ENCODE measurements at places on chromosomes 4 and X. TPM values are rescaled to one million over a fixed set of nuclear protein-coding genes. Genes with fewer than 3 reads are reported as not detected.

DNA sequence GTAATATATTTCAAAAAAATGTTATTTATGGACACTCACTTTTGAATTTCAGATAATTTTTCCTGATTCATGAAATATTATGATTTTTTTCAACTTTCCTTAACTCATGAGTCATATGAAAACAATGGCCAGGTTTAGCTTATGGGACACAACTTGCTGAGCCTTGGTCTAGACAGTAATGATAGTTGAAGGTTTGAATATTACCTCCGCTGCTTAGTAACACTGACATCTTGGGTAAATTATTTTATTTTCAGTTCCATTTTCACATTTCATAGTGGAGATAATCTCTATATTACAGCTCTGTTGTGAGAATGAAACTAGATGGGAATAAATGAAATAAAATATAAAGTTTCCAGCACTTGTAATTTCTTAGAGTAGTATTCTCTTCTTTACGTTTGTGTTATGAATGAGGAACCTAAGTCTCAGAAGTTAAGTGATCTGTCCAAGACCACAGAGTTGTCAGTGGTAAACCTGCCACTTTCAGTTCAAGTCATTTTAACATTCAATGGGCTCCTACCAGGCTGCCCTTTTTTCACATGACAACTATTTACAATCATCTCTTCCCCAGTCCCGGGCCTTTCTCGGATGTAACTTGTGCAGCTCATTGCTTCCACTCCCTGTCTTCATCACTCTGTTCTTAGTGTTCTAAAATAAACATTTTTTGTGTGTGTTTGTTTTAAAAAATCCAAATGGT lies 46.8 kb upstream of the GC start:
- DNase-seq = no peak

The DOK7 gene
- total RNA-seq = 0.51 TPM

The MAGED4B gene
- 7.2 TPM for total RNA-seq

DNA sequence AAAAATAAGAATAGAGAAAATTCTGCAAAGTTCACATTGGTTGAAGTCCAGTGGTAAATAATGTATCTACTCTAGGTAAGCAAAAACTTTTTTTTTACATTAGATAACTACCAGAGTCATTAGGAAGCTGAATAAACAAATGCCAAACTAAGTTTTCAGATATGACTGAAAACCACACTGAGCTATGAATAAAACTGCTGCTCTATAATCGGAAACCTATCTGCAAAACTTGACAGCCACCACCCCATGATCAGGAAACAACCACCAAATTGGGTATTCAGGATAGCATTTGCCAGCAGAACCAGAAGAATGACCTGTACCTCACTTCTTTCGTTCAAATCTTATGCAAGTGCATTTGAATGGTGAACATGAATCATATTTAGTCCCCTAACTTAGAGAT lies 173.0 kb upstream of the TET2 start:
- DNase-seq = no peak

GRCh38 chr4:71266090-71266794 lies 72.6 kb upstream of the SLC4A4 start:
- no peak for DNase-seq

DNA sequence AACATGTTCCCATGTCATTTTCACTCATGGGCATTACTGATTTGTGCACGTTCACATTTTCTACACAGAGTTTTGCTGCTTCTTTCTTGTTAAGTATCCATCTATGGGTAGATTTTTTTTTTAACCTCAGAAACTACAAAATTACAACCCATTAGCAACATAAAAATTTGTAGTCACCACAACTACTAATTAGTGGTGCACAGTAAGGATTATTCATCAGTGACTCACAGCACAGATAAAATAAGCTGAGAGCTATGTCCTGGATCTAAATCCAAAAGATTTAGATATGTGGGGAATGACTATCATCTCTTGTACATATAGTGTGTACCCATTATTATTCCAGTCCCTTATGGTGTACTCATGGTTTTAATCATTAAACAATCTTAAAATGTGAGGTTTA lies 19.7 kb upstream of the AMELX start:
- no peak for DNase-seq

DNA sequence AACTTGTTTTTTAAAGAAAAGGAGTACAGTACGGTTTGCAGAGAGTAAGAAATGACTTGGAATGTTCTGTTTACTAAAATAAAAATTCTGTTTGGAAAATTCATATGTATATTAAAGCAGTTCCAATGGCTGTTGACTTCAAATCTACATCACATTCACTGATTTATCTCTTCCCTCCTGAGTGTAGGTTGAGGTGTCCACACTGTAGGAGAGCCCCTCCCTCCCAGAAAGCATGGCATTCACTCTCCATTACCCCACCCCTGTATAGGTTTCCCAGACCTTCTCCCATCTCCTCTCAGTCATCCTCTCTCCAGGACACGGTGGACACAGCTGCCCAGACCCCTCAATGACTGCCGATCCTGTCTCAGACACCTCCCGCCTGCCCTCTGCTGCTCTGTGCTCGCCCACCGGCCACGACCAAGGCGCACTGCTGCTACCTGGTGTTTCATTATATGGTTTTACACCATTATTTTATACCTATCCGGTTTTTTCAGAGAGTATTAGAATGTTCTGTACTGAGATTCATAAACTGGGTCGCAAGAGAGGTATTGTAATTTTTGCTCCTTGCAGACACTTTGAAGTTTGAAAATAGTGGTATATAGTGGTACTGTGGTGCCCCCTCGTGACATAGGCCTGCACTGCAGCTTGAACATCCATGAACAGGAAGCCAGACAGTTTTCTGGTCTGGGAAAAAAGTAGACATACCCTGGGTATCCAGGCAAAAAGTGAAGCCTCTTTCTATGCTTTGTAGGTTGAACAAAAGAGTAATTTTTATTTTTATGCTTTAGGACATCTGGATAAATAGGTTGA lies 38.8 kb upstream of the BEX4 start:
- DNase-seq = no peak

- no peak for DNase-seq
Measured at GRCh38 chrX:23822397-23822796, 39.4 kb downstream of the SAT1 start.

- DNase-seq = no peak
Measured at GRCh38 chr4:8202108-8203051, 3.3 kb downstream of the SH3TC1 start.

GRCh38 chr4:8700531-8700930 lies 108.0 kb downstream of the CPZ start:
- no peak for DNase-seq

GRCh38 chrX:16852617-16853179 lies 17.5 kb downstream of the RBBP7 start:
- no peak for DNase-seq

DNA sequence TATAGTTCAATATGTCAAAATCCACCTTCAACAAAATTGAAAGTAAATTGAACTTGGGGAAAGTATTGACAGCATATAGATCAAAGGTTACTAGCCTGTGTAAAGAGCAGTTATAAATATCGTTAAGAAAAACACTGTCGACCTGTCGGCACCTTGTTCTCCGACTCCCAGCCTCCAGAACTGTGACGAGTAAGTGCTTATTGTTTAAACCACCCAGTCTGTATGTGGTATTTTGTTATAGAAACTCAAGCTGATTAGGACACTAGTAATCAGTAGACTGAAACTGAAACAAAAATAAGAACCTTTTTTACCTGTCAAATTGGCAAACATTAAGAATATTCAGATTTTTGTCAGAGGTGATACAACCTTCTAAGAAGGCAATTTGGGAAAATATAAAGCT lies 17.0 kb downstream of the HTT start:
- DNase-seq = no peak

DNA sequence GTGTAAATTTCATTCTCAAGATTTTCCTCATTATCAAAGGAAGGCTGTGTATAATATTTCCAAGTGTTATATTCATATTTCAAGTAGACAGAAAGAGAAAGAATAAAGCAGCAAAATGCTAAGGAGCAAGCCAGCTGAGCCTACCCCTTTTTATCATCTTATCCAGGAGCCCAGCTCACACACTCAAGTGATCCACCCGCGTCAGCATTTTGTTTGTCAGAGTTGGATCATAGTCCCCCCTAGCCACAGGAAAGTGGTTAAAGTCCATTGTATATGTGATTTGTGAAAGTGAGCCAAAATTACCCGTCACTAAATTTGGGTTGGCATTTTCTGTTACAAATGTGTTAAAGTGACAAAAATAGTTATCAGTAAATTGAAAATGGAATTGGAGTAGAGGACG lies 289.3 kb upstream of the CTSO start:
- DNase-seq = no peak

The LUZP4 gene
- total RNA-seq = not detected

- DNase-seq = no peak
Measured at GRCh38 chr4:1164956-1165545, 7.3 kb downstream of the SPON2 start.

Measured in epithelial cell of proximal tubule (primary cell).